Activated T-helper 17 cell treated with anti-CD3 and anti-CD28 coated beads, Interleukin-2, amount 50 U/mL, for 72 hours (primary cell): ENCODE measurements at places on chromosomes 4 and X. TPM values are rescaled to one million over a fixed set of nuclear protein-coding genes. Genes with fewer than 3 reads are reported as not detected.

DNA sequence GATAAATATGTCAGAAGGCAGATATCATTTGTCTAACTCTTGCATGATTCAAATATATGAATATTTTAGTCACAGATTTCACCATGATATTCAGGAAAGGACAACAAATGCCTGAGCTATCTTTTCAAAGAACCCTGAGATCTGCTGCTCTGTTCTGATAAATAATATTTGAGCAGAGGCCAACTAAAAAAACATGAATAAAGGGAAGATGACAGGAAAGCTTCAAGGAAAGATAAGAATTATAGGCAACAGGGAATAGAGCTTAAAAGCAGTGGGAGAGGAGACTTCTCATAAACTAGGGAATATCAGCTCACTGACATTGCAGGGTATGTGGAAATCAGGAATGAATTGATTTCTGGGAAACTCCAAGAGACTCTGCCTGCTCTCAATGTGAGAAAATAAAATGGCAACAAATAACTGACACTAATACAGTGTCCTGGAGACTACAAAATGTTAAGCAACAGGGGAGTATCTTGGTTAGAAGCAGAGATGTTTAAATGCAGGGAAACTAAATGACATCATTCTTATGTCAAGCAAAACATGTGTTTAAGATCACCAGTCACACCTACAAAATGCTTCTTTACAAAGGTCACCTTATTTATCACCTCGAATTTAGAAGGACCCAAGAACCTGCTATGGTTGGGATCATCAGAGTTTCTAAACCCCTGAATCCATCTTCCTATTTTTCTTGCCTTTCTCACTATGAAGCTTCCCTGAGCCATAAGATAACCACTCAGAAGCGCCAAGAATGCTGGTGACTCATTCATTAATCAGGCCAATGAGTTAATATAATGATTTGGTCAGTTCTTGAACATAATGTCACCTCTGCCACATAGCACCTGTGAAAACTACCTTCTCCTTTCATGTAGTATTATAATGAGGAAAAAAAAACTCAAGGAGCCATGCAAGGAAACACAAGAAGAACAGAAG lies 78.1 kb downstream of the NDST3 start:
- ATAC-seq: no peak

DNA sequence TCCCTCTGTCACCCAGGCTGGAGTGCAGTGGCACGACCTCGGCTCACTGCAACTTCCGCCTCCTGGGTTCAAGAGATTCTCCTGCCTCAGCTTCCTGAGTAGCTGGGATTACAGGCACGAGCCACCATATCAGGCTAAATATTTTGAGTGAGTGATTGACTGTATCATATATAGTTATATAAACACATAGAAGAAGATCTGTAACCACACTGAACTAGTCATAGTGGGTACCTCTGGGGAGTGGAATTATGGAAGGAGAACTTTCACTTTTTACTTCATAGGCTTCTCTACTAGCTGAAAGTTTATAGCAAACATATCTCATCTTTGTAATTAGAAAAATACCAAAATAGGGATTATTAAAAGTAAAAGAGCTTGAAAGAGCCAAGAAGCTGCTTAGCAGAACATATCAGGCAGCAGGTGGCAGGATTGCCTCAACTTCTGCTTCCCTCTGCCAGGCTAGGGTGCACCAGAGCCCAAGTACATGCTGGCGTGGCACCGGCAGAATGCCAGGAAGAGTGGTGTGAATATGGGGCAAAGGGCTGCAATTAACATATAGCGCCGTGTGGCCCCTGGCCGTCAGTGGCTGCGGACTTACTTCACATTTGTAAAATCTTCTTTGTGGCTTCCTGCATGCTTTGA lies 39.5 kb upstream of the CD40LG start:
- peak; percentile 84 for ATAC-seq

PSAPL1 gene
- not detected for total RNA-seq

GRCh38 chr4:89660444-89661172 lies 176.4 kb downstream of the SNCA start:
- no peak for ATAC-seq

ARMCX1 gene
- 0.64 TPM for total RNA-seq

GRCh38 chr4:153808175-153808574 lies 19.3 kb upstream of the SFRP2 start:
- no peak for ATAC-seq

PNMA5 gene
- 0.13 TPM for total RNA-seq

DNA sequence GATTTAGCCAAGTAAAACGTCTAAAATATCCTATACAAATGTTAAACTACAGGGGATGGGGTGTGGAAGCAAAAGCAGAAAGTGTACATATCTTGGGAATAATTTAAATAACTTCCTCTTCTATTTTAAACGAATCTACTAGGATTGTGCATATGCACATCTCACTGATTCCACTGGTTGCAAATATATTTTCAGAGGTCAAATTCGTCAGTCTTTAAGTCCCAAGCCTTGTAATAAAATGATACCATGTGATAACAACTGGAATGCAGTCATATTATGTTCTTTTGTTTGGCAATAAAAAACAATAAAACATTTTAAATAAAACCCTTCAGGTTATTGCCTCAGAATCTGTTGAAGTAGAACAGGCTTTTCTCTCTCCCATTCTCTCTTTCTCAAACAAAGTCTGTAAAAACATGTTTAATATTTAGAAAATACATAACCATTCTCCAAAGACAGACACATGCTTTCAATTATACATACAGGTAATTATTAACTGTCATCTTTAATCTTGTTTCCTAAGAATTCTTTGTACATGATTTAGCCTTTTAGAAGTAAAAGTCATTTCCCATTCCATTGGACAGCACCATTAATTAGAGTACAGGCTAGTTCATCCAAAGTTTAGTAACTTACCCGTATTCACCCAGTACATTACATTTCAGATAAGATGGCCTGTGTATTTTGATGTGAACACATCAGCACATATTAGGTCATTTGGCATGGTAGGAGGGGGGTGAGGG lies 421.1 kb downstream of the PCDH7 start:
- no peak for ATAC-seq

GRCh38 chr4:148289740-148290139 lies 152.5 kb downstream of the NR3C2 start:
- ATAC-seq: no peak

GRCh38 chrX:135087867-135088266 lies 32.5 kb downstream of the ETDB start:
- ATAC-seq: no peak

DNA sequence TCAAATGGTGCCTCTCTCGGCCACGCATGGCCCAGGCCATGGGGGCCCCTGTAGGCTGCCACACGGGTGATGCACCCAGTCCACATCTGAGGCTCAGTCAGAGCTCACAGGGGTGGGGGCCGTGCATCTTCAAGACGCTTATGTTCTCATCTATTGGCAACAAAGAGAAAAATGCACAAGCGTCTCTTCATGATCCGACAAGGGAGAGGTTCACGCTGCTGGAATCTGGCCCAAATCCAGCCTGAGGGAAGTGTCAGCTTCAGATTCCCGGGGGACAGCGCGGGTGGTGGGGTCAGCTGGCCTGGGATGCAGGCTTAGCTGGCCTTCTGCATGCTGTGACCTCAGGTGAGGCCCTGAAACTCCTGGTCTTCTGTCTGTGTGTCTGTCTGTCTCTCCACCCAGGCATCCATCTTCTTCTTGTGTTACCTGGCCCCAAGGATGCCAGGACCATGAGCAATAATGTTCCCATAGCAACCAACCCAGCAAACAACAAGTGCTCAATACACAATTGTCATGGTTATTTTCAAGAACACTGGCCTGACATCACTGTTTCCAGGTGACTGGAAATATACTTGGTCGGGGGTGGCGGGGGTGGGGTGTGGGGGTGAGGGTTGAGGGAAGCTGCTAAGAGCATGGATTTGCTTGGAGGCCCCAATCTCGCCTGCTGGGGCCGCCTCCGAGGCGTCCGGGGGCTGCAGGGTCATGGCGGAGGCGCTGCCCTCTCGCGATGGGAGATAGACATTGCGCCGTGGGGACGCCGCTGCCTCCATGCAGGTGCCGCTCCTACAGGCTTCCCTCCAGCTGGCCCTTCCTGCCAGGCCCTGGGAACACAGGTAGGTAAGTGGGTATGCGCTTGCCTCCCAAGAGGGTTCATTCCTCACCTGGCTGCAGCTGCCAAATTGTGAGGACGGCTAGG lies 48.3 kb downstream of the ABLIM2 start:
- ATAC-seq: no peak

DNA sequence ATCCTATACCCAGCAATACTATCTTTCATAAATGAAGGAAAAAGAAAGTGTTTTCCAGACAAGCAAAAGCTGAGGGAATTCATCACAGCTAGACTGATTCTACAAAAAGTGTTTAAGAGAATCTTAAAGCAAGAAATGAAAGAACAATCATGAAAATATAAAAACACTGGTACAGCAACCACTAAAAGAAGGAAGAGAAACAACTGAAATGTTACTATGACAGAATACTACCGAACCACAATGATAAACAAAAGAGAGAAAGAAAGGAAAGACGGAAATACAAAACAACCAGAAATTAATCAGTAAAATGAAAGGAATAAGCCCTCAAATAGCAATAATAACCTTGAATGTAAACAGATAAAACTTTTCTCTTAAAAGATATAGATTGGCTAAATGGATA lies 110.8 kb upstream of the AFF2 start:
- no peak for ATAC-seq

DNA sequence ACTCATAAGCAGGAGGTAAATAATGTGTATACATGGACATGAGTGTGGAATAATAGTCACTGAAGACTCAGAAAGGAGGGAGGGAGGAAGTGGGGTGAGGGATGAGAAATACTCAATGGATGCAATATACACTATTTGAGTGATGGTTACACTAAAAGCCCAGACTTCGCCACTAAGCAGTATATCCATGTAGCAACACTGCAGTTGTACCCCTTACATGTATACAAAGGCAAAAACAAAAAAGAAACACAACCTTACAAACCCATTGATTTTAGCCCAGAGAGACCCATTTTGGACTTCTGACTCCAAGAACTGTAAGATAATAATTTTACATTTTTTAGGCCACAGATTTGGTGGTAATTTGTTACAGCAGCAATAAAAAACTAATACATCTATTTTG lies 51.5 kb downstream of the VMA21 start:
- no peak for ATAC-seq

SYN1 gene
- total RNA-seq: 4.3 TPM

DNA sequence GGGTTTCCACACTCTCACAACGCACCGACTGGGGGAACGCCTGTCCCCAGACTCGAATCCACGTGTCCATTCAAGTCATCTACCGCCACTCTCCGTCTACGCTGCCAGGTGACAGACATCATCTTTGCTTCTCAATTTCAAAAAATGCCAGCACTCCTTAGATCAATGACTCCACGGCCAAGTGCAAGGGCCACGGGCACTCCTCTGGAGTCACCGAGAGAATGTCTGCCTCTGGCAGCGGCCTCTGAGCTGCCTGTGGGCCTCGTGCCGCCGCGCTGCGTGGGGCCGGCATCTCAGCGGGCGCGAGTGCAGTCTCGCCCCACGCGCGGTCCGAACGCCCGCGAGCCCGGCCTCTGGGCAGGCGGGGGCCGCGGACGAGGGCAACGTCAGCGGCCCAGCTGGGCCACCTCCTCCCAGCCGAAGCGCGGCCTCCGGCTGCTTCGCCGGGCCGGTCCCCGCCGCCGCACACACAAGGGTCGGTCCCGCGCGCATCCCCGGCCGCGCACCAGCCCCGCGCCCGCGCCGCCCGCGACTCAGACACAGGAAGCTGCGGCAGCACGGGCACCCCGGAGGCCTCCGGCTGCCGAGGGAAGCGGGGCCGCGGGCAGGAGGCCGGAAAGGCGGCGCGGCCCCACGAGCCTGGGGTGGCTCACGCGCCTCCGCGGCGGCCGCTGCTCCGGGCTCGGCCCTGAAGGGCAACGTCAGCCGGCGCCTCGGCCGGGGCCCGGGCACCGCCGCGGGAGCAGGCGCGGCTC lies 450 bp downstream of the ACSL1 start:
- ATAC-seq: peak; percentile 54

PI4K2B gene
- total RNA-seq: 24.1 TPM

DNA sequence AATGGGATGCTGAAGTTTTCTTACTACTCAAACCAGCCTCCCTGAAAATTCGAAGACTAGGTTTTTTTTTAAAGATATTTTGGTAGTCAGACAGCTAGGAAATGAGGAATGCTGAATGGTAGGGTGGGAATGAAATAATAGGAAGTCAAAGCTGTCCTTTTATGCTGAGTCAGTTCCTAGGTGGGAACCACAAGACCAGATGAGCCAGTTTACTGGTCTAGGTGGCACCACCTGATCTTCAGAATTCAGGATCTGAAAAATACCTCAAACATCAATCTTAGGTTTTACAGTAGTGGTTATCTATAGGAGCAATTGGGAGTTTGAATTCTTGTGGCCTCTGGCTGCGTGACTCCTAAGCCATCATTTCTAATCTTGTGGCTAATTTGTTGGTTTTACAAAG lies 183.1 kb upstream of the GALNT7 start:
- no peak for ATAC-seq

DNA sequence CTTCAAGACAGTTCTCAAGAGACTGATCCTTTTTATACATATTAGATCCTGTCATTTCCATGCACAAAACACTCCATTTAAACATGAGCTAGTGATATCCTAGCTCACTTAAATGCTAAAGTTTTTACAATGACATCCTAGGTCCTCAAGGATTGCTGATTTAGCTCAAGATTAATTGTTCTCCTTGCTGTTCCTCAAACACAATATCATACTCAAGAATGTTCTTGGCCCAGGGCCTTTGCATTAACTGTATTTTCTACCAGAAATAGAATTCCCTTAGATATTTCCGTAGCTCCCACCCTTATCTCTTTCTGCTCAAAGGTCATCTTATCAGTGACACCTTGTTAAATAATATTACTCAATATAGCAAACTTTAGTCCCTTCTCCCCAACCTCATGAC lies 270.1 kb downstream of the GALNTL6 start:
- ATAC-seq: no peak

- ATAC-seq: no peak
These were observed 95.5 kb upstream of the KLHL13 start for GRCh38 chrX:118211891-118212816.

GRCh38 chr4:98996056-98996764 lies 689 bp downstream of the METAP1 start:
- ATAC-seq: peak; percentile 1

TRO gene
- 2.3 TPM for total RNA-seq

DNA sequence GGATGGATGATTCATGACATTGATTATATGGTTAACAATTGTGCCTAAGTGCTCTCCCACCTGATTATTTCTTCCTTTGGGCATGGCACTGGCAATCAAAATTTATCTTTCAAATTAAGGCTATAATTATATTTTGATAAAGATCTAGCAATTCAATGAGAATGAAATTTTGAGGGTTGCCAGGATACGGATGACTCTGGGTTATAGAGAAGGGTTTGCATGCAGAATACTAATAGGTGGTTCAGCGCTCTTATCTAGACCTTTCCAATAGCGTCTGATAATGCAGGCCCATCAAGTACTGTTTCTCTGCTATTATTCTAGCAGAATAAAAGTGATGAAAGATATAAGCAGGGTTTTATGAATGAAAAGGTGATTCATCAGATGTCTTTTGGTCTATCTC lies 74.9 kb upstream of the SCML1 start:
- ATAC-seq: no peak

NXF3 gene
- total RNA-seq: not detected

- ATAC-seq: no peak
These were observed 257.8 kb downstream of the CAMK2D start for GRCh38 chr4:113503691-113504090.

GRCh38 chrX:40131654-40132337 lies 34.0 kb upstream of the BCOR start:
- no peak for ATAC-seq

- no peak for ATAC-seq
These were observed 73.5 kb upstream of the RAP2C start for GRCh38 chrX:132292793-132293192.

SLC9B1 gene
- 2.6 TPM for total RNA-seq

FRAS1 gene
- total RNA-seq: not detected

CWH43 gene
- total RNA-seq: not detected
